NCI-H446 (cell line): ENCODE measurements at places on chromosomes 16 and 17.

DNA sequence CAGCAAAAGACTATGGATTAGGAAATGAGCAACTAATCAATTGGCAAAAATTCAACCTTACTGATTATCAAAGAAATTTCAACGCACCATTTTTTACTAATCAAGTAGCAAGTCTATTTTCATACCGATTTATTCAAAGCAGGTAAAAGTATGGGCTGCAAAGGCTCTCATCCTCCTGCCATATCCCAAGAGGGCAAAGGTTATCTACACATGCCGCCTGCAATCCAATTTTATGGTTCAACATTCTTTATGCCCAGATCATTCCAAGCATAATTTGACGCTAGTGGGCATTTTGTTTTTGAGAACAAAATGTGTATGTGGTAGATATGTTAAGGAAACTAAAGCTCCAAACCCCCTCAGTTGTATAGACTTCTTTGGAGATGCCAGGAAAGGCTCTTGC lies 270.6 kb downstream of the MAF start:
- no peak for DNase-seq

DNA sequence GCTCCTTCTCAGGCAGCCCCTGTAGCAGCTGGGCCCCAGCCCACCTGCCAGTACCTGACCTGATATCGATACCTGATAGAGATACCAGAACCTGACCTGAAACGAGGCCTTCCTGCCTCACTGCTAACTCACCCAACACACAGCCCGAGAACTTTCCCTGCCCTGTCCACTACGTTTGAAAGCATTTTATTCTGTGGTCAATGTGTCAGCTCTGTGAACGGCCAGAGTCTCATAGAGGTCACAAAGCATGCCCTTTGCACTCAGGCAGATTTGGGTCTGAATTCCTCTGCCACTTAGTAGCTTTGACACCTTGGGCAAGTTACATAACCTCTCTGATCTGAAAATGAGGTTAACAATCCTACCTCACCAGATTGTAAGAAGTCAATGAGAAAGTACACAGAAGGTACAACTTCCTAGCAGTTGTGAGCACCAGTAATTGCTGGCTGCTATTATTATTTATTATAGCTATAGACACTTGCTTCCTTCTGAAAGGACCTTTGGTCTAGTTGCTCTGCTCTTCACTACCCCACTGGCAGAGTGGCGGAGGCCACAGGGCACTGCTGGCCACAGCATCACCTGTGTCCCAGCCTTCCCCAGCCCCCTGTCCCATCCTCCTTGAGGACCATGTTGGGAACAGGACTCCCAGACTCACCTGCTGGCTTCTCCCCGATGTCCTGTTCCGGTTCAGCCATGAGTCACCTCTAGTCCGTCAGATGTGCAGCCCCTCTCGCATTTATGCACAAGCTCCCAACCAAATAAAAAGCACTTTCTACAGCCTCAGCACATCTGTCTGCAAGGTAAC lies 895 bp downstream of the ANKRD40CL start:
- DNase-seq: no peak

DNA sequence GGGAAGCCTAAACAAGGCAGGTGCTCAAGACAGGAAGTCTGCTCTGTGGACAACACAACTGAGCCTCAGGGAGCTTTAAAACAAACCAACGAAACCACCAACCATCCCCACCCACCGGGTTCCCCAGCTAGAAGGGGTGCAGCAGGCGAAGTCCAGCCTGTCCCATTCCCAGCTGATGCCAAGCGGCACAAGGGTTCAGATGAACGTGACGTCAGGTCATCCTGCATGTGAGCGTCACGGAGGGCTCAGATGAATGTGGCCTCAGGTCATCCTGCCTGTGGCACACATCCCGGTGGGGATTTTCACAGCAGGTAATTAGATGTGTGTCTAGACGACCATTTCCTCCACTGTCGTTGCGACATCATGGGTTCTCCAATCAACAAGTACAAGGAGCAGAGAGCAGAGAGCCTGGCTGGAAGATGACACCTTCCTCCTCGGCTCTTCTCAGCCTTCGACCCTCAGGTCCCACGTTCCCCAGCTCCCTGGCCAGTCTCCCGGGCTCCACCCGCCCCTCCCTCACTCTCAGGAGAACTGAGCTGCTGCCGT lies 246.5 kb downstream of the FOXL1 start:
- DNase-seq: no peak

DNA sequence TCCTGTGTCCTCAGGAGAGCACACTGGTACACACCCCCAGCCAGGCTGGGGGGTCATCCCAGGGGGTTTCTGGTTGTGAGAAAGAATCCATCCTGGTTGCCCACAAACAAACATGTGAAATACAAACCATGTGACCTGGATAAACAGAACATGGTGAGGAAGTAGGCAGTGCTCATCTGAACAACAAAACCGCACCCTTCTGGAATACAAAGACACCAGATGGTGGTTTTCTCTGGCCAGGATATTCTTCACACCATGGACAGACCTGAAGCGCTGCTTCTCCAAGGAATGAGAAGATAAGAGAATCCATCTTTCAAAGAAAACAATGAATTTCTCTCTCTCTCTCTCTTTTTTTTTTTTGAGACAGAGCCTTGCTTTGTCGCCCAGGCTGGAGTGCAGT lies 302.3 kb downstream of the SLC39A11 start:
- DNase-seq: no peak

GRCh38 chr17:13806092-13806491 lies 204.4 kb upstream of the HS3ST3A1 start:
- DNase-seq: no peak

DNA sequence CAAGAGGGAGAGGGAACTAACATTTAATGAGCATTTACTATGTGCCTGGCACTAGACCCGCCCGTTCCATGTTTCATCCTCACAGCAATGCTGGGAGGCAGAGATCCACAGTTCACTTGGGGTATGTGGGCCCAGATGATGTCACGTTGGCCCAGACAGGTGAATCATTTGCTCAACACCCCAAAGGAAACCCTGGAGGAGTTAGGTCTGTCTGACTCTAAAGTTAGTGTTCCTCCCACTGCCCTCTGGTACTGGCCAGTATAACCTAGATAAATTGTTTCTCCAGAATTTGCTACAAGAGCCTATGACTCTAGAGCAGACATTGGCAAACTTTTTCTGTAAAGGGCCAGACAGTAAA lies 164.6 kb downstream of the VPS53 start:
- no peak for DNase-seq

DNA sequence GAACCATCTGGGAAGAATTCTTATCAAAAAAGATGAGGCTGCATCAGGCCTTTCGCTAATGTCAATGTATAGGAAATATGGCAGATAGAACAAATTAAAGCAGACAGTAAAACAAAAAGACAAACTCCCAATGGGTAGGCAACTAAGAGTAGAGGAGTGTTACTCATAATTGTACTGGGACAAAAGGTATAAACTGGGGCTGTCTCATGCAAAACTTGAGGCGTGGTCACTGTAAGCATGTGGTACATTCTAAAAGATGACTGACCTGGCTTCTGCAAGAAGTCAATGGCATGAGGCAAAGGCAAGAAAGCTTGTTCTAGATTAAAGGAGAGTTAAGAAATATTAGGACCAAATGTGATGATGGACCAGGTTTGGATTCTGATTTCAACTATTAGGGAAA lies 26.7 kb downstream of the SMIM36 start:
- DNase-seq: no peak

DNA sequence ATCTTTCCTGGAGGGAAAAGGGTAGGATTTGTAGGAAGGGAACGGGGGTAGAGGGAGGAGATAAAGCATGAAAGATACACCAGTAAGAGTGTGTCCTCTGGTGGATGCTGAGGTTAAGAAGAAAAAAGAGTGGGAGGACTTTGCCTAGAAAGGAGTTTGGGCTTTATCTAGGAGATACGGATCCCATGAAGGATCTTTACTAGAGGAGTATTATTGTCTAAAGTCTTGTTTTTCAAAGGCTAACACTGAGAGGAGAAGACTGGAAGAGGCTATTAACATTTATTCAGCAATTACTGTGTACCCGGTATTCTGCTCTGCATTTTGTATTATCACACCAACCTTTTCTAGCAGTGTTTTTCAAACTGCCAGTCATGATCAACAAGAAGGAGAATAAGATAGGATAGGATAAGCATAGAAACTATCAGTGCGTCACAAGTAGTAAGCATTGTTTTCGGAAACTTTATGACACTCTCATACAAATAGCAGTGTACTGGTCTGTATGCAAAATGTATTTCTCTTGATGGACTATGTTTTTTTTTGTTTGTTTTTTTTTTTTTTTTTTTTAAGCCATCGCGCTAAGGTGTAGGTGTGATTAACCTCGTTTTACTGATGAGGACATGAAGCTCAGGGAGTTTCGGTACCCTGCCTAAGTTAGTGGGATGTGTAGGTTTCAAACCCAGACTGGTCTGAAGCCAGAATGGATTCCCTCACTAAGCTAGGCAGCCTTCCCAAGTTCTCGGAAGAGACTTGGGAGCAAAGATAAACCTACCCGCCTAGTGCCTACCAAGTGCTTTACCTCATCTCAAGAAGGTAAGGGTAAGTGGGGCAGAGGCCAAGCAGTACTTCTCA lies 1.3 kb upstream of the SP2 start:
- no peak for DNase-seq

DNA sequence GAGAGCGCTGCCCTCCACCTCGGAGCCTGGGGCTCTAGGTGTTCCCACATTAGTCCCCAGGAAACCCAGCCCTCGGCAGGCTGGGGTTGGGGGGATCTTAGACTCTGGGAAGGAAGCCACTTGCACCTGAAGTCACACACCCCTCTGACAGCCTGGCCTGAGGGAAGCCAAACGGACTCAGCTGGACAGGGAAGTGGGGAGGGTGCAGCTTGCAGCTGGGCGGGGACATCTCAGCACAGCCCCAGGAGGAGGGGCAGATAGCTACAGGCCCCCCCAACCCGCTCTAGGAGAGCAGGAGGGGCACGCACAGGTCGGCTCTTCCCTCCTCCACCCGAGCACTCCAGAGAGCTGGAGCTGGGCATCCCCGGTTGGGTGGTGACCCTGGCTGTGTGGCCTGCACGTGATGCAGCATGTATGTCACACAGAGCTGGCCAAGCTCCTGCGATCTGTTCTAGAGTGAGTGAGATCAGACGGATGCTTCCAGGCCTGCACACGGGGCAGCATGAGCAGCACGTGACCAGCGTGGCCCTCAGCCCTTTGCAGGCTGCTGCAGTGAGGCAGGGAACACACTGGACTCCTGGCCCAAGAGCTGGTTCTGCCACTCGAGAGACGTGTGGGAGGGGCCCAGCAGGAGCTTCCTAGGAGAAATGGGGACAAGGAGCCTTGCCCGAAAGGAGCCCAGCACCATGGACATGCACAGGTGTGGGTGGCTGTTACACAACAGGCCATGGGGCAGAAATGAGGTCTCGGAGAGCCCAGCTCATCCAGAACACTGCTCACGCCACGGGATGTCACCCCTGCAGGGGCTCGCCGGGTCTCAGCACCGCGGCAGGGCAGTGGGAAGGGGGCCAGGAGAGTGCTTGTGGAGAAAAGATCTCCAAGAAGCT lies 15.4 kb downstream of the KIFC3 start:
- no peak for DNase-seq
